CD4-positive, alpha-beta T cell treated with Interleukin-2 at 100 ng/mL for 4 hours (primary cell): ENCODE measurements at places on chromosomes 12 and 14.

- DNase-seq, result no peak
These were observed 80.4 kb upstream of the DIO3 start for GRCh38 chr14:101480747-101481530.

GRCh38 chr14:36646664-36647416 is 14.8 kb upstream of the PAX9 start:
- no peak for DNase-seq

- DNase-seq, result no peak
These were observed 195.1 kb upstream of the RTL1 start for GRCh38 chr14:101098641-101099040.

GRCh38 chr14:56333359-56334292 is 215.4 kb downstream of the PELI2 start:
- DNase-seq, result no peak

GRCh38 chr12:110906985-110907384 is 13.4 kb downstream of the MYL2 start:
- DNase-seq, result no peak

GRCh38 chr14:69439521-69440270 is 41.2 kb downstream of the SLC39A9 start:
- DNase-seq, result no peak

- no peak for DNase-seq
These were observed 452.0 kb downstream of the PRKD1 start for GRCh38 chr14:29475641-29476040.
